ENCODE measurements at places on chromosomes 7 and 10.

GRCh38 chr10:75403144-75403938 lies 1.8 kb upstream of the ZNF503 start:
- DNase-seq, result no peak

DNA sequence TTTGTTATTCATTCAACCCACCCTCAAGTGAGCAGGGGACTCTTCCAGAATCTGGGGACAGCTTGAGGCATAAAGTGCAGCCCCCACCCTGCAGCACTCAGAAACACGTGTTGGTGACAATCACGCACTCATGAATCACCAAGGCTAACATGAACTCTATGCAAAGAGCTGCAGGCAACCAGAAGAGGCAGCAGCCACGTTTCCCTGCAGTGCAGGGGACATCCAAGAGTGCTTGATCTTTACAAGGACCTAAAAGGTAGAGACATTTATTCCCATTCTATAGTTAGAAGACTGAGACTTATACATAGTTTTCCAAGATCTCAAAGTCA lies 135.2 kb upstream of the GDF10 start:
- no peak for DNase-seq

DNA sequence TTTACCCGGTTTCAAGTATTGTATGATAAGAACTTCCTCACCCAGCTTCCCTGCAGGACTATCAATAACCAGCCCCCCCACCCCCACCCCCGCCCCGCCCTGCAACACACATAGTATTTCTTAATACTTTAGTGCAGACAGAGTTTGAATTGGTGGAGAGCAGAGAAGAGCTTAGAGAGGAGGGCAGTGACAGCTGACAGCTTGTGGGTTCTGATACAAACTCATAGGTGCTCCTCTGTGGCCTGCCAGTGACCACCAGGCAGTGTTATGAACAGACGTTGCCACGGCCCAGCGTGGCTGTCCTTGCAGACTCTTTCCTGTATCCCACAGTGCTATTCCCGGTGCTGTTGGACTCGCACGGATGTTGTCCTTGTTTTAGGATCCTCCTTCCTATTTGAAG lies 186.9 kb upstream of the ADO start:
- DNase-seq, result no peak

- DNase-seq, result no peak
Observed at GRCh38 chr7:37511915-37512314, 63.3 kb upstream of the ELMO1 start.

DNA sequence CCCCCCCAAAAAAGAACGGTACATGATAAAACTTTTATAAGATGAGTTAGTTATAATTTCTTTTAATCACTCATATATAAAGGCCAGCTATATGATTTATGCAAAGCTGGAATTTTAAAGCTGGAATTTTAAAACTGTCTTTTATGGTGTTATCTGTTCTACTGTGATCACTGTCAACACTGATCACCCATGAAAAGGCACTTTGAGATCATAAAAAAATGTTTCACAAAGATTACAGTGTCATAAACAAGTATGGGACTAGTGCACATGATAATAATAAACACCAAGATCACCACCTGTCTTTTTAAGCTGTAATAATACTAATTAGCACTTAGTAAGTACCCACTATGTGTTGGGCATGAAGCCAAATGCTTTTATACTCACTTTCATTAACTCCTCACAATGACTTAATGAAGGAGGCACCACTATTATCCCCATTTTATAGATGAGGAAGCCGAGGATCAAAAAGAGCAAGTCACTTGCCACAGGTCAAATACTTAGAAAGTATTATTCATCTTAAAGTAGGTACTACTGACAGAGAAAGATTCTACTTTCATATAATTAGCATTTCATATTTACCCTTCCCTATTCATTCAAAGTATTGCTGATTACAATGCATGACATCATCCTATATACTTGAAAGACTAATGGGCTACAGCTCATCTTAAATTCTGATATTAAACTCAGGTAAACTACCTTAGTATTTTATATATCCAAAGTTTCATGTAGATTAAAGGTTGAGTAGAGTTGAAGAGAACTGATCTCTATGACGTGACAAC lies 8.3 kb upstream of the RHOBTB1 start:
- no peak for DNase-seq

GRCh38 chr10:72243822-72244437 lies 27.9 kb upstream of the ASCC1 start:
- no peak for DNase-seq

DNA sequence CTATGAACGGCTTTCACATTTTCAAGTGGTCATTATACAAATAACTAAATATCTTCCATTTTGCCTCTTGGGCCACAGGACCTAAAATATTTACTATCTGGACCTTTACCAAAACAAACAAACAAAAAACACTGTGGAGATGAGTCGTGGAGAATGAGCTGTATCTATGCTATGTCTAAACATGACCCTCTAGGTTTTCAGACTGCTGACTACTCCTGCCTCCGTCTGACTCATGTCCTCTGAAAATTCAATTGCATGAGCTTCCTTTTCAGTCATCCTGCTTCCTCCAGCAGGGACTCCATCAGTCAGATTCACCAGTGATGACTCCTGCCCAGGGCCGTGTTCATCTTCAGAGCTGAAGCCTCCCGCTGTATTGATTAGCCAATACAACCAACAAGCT lies 96.8 kb downstream of the COL28A1 start:
- DNase-seq, result no peak

DNA sequence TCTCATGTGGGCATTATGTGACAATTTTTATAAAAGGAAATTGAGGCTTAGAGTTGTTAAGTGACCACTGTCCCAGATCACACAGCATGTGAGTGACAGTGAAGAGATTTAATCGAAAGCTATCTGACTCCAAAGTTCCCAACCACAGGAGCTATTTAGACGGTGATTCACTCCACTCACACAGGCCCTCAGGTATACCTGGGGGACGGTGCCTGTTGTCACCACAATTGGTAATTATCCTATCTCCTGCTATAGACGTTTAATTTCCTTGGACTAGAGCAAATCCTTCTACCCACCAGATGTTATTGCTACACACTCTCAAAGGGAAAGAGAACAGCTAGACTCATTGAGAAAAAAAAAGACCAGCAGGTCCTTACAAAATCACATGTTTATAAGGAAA lies 145.5 kb downstream of the KLF6 start:
- DNase-seq, result no peak

- DNase-seq, result no peak
Observed at GRCh38 chr7:47819607-47819920, 128.7 kb downstream of the PKD1L1 start.

DNA sequence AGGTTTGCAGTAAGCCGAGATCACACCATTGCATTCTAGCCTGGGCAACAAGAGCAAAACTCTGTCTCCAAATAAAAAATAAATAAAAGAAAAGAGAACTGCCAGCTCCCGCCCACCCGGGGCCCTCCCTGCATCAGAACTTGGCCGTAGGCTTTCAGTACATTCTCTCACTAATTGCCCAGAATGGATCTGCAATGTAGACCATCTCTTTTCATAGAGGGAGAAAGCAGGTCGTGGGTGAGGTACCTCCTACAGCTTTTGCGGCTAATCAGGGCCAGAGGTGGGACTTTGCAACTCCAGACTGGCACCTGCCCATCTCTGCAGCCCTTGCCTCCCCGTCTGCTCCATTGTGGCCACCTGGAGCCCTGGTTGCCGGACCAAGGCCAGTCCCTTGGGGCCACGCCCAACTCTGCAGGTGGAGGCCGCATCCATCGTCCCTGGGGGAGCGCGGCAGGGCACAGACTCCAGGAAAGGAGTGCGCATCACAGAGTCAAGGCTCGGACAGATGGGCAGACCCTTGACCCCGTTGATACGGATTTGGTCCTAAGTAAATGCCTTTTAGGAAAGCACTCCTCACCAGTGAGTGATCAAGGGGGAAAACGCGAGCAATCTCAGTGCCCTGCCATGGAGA lies 179.1 kb upstream of the SH2B2 start:
- DNase-seq, result no peak

GRCh38 chr7:101618207-101618839 lies 10.8 kb downstream of the MYL10 start:
- DNase-seq, result no peak

- DNase-seq, result no peak
Observed at GRCh38 chr7:157754416-157754790, 417.6 kb downstream of the DNAJB6 start.

GRCh38 chr10:108410236-108410635 lies 1245.7 kb upstream of the SORCS1 start:
- no peak for DNase-seq

DNA sequence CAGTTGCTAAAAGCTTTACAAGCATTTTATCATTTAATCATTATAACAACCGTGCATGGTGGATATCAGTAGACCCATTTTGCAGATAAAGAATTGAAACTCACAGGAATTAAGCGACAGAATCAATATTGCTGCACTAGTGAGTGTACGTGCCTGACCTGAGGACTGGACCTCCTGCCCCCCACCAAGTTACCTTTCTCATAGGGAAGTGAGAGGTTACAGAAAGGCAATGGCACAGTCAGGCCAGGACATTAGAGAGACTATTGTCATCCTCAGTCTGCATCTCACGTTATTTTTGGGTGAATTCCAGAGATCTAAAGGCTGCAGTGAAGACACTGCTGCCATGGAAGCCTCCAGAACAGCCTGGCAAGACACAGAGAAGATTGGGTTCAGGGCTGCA lies 80.9 kb downstream of the WDFY4 start:
- DNase-seq, result no peak

DNA sequence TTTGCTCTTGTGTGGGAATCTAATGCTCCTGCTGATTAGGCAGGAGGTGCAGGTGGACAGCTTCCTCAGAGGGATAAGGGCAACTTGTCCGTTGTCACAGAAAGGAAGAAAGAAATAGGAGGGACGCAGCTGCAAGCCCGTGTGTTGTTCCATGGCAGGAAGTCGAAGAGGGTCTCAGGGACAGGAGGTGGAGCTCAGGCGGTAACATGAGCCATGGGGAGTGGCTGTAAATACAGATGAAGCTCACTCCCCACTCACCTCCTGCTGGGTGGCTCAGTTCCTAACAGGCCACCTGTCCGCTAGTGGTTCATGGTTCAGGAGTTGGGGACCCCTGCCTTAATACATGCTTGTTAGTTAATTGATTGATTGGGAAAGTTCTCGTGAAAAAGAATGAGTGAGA lies 101.7 kb upstream of the SFMBT2 start:
- no peak for DNase-seq

DNA sequence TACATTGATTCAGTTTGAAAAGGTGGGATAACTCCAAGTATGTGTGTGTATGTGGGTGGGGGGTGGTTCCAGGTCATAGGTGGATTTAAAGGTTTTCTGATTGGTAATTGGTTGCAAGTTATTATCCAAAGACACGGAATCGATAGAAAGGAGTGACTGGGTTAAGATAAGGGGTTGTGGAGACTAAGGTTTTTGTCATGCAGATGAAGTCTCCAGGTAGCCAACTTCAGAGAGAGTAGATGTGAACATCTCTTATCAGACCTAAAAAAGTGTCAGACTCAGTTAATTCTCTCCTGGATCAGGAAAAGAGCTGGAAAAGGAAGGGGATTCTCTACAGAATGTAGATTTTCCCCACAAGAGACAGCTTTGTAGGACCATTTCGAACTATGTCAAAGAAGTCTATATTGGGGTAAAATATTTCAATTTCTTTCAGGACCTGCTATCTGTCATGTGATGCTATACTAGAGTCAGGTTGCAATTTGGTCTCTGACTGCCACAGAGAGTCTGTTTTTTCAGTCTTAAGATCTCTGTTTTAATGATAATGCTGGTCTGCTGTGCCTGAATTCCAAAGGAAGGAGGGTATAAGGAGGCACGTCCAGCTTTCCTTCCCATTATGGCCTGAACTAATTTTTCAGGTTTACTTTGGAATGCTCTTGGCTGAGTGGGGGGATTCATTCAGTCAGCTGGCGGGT lies 3.6 kb downstream of the C7orf57 start:
- no peak for DNase-seq

DNA sequence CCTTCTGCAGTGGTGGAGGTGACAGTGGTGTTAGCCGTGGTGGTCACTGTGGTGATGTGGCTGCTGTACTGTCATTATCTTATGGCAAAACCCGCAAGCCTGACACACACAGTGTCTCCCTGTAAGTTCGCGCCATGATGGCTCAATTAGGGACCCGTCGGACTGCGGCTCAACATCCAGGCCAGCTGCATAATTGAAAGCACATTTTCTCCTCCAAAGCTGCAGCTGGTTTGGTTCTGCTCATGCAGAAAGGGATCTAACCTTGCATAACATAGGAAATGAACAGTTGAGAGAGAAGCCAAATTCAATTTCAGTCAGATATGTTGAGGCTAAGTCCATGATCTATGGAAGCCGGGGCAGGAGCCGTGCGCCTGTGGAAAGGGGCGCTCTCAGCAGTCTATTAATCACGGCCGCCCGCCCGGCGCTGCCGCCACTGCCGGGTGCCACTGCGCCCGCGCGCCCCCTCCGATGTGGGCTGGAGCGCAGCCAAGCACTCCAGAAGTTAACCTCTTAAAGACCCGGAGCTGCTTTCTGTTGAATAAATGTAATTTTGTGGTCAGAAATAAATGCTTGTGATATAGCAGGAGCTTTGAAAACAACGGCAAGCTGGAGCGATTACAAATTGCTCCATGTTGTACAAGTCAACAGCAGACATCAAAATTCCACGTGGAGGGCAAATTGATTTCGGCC lies 227.7 kb downstream of the CUX1 start:
- no peak for DNase-seq

DNA sequence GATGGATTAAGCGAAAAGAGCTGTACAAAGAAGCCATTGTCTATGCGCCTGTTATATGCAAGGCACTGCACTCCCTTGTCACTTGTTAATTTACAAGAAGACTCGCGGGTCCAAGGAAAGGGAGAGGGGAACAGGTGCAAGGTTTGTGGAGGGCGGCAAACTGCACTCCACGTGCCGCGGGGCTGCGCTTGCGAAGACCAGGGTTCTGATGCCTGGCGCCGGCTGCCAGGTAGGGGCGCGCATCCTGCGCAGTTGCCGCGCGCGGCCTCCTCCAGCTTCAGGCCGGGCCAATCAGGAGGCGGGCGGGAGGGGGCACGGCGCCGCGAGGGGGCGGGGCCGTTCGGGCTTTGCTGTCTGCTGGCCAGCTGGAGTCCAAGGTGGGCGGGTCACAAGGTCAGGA lies 140.6 kb upstream of the PALS2 start:
- DNase-seq, result no peak

DNA sequence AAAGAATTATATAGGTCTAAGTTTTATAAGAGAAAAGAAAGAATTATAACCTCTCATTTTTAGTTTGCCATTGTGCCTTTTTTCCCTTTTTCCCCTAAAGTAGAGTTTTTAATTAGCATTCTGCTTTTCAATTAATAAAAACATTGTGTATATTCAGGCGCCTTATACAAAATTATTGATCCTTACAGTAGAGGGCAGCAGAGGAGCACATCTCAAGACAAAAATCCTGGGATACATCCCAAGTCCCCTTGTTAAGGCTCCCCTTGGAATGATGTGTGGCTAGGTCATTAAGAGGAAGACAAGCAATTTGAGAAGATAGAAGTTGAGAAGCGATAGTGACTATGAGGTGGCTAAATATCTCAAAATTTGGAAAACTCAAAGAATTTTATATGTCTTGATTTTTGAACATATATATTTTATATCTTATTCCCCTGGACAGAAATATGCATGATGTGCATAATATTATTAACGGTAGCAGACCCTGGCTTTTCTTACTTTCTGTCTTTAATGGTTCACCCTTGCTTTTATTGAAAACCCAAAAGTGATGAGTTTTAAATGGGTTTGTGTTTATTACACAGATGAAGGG lies 19.1 kb upstream of the TPK1 start:
- no peak for DNase-seq

GRCh38 chr10:5731559-5731958 lies 46.9 kb downstream of the TASOR2 start:
- no peak for DNase-seq

Measured in stimulated activated CD4-positive, alpha-beta T cell treated with anti-CD3 and anti-CD28 coated beads, Interleukin-2, amount 100 ng/mL, for 48 hours (primary cell).